ENCODE measurements at places on chromosomes 4 and X.

DNA sequence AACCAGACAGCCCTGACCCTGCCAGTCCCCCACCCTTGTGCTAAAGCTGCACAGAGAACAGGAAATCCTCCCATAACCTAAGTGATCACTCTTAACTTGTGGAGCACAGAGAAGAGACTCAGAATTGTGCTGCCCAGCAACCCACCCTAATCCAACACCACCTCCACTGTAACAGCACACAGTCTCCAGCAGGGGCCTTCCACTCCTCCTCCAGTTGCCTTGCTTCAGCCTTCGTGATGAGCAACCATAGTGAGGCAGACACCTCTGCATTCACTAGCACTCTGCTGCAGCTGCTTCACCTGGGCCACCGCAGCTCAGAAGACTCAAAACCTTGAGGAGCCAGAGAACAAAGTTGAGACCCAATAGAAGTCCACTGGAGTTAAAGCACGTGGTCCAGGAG is 7.9 kb upstream of the UGT2B4 start:
- no peak for DNase-seq

- DNase-seq, result no peak
Measured at GRCh38 chr4:174198396-174198795, 85.1 kb downstream of the FBXO8 start.

DNA sequence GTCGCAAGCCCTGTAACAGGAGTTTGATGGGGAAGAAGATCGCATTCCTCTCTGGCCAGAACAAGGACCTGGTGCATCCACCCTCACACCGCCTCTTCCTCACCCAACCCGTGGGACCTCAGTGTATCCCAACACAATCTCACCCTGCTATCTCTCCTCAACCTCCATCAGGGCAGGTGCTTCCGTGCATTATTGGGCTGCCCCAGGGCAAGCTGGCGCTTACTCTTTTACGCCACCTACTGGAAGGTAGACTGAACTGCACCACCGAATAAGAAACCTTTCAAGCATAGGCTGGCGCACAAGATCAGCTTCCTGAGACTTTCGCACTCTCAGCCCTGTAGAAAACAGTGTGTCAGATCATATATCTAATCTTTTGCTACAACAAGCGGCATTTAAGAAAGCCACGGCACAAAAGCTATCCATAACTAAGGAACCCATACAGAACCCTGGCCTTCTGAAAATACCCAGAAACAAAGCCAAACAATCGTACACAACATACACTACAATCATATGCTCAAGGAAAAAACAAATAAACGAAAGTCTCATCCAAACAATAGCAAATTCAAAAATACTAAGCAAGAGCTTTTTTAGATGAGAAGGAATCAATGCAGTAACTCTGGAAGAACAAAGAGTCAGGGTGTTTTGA is 209.3 kb downstream of the UGT8 start:
- DNase-seq, result no peak

- no peak for DNase-seq
Measured at GRCh38 chr4:22522706-22523501, 7.0 kb upstream of the ADGRA3 start.

DNA sequence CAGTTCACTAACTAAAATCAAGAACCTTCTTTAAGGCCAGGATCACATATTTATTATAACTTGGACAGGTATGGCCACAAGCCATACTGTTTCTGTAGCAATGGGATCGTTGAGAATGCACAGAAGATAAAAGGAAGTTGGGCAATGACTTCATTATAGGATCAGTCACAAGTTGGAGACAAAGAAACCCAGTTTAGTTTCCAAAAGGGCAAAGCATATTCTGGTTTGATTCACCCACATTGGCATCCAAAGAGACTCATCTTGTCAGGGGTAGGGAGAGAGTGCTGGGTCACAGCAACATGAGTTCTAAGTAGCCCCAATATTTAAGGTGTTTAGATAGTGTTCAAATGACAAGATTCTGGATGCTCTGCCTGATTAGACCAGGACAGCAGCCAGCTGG is 317.1 kb upstream of the GALNT7 start:
- DNase-seq, result no peak

- no peak for DNase-seq
Measured at GRCh38 chrX:110920991-110921390, 125.4 kb upstream of the CHRDL1 start.

- DNase-seq, result no peak
Measured at GRCh38 chr4:118175506-118175905, 141.2 kb downstream of the NDST3 start.

GRCh38 chr4:128866269-128866668 is 56.8 kb downstream of the JADE1 start:
- no peak for DNase-seq

- DNase-seq, result no peak
Measured at GRCh38 chr4:69167300-69167699, 47.2 kb downstream of the UGT2B11 start.

GRCh38 chr4:48008021-48008596 is 8.4 kb downstream of the CNGA1 start:
- DNase-seq, result no peak

All from stimulated activated CD8-positive, alpha-beta memory T cell treated with anti-CD3 and anti-CD28 coated beads, Interleukin-15, amount 100 ng/mL, for 24 hours (primary cell).